A673 (cell line): ENCODE measurements at places on chromosomes 16 and 17. TPM values are rescaled to one million over a fixed set of nuclear protein-coding genes. Genes with fewer than 3 reads are reported as not detected.

MAF gene
- total RNA-seq: 0.06 and 0.24 TPM in 2 replicates

- DNase-seq: peak; percentile 23
Measured at GRCh38 chr16:64397945-64398508, 723.8 kb downstream of the CDH11 start.

DNA sequence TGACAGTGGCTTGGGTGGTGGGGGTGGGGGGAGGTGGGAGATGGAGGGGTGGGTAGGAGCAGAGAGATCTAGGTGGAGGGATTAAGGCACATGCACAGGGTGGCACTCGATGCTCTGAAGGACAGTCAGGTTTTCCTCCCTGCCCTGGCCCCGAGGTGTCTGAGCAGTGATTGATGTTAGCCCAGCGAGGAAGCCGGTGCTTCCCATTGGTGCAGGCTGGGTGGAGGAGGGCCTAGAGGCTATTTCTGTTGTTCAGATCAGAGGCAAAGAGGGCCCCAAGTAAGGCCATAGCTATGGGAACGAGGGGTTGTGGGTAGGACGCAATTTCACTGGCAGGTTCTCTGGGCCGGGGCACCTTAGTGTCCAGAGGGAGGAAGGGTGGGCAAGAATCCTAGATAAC, 23.1 kb downstream of the CACNA1G start:
- no peak for DNase-seq

DNA sequence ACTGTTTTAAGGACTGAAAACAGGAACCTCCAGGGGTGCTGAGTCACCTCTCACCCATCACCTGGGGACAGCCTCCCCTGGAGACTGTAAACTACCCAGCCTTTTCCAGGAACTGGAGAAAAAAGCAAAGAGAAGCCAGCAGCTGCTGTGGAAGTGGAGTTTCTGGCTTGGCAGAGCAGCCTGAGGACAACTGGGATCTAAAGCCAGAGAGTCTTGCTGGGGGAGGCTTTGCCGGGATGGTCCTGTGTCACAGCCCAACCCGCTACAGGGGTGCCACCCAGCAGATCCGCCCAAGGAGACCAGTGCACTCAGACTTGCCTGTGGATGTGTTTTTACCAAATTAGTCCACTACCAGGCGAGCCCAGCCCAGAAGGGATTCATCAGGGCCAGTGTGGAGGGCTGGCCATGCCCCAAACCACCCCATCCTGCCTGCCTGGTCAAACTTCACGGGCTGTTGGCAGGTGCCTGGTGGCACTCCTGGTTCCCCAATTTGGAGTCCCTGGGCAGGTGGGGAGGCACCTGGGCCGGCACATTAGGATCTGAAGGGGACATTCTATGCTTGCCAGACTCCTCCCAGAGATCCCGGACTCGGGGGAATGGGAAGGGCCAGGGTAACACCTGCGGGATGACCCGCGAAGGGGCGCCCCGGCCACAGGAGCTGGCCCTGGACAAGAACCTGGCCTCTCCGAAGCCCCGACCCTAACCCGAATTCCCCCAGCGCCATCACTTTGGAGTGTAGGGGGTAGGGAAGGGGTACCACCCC, 771 bp downstream of the MSRB1 start:
- DNase-seq: no peak

DNA sequence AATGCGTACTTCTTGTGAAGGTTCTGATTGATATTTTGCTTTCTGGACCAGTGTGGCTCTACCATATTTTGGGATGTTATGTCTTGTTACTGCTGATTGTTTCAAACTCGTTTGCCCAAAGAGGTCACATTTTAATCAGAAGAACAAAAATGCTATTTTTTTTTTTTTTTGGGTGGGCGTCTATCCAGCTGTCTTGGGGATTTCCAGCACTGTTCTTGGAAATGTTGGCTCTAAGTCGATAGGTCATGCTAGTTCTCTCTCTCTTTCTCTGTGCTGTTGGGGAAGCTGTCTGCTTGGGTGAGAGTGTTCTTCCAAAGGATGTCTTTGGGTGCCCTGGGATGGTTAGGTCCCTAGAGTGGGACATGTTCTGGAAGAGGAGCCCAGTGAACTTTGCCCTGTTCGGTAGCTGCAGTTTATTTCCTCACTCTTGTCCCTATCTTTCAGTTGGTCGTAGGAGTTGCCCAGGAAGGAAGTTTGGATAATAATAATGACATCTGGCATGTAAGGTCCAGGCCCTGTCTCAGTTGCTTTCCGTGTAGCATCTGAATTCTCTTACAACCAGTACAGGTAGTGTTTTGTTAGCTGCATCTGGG, 2.9 kb downstream of the IRF8 start:
- DNase-seq: no peak
